ENCODE measurements at places on chromosomes 3 and 15.

DNA sequence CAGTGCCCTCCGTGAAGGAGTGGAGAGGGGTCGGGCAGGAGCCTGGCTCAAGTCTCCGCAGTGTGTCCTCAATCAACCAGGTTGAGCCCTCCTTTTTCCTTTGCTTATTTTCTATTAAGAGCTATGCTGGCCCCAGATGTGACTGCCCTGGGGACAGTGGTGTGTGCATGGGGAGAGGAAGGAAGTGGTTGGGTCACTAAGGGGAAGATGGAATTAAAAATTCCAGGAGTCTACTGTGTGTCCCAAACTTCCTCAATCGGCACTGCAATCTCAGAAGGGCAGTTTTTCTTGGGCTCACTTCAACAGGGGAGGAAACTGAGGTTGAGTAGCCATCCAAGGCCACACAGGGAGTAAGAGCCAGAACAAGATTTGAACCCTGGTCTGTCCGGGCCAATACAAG lies 13.7 kb upstream of the GRIP2 start:
- no peak for DNase-seq

GRCh38 chr15:83435782-83436181 lies 11.4 kb upstream of the SH3GL3 start:
- DNase-seq = no peak

DNA sequence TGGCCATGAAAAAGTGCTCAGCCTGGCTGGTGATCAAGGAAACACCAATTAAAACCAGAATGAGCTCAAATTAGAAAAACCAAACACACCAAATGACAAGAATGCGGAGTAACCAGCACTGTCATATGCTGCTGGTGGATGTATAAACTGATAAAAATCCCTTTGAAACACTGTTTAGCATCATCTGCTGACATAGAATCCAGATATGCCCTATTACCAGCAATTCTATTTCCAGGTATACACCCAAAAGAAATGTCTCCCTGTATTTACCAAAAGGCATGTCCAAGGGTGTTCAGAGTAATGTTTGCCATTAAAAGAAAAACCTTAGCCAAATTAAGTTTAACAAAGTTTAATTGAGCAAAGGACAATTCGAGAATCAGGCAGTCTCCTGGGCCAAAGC lies 138.6 kb downstream of the FMN1 start:
- DNase-seq = no peak

GRCh38 chr15:64009241-64009640 lies 37.0 kb downstream of the DAPK2 start:
- DNase-seq = no peak

DNA sequence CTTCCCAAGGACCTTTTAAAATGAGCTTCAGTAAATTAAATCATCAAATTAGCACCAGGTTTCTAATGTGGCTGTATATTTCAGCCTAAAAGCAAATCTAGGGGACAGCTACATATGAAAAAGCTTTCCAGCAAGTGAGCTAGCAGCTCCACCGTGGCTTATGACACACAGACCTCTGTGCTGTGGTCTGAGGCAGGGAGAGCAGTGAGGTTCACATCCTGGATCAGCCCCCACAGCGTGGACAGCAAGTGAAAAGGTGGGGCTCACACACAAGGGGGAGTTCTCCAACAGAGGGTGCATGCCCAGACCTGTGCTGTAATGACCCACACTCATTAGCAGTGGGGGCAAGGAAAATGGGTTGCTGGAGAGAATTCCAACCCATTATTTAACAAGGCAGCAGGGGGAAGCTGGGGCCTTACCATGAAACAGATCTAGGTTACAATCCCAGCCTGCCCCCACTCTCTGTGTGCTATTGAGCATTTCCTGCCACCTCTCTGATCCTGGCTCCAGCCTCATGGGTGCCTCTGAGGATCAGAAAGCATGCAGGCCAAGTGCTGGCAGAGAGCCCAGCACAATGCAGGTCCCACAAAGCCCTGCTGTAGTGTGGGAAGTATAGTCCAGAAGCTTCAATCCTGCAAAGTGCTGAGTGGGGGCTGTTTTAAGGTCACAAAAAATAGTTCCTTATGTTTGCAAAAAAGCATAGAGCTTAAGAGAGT lies 48.2 kb downstream of the RASGRF1 start:
- no peak for DNase-seq

DNA sequence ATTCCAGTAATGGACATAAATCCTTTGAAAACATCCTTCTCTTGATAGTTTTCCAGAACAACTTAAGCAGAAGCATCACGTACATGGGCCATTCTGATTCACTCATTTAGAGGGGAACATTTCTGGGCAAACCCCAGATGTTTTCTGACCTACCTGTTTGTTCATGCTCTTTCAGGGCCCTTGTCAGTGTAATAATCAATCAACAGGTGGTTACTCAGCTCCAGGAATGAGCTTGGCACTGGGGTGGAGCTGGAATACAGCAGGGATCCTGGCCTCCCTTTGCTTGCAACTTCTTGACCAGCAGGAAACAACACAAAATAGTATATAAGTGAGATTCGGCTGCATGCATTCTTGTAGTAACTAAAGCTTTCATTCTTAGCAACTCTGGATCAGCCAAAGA lies 9.2 kb upstream of the UBE2E1 start:
- DNase-seq = no peak

DNA sequence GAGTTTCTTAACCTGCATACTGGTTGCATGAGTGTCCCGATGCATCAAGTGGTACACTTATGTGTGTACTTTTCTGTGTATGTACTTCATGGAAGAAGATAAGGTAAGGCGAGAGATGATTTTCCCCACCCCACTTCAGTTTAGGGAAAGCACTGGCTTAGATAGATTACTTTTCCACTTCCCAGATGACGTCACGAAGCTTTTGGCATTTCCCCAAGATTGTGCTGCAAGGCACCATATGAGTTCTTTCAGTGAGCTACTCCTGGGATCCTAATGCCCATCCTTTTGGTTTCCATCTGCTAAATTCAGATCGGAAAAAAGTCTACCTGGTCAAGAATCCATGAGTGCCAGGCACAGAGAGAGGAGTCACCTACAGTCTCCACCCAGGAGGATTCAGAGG lies 4.5 kb downstream of the IL17RB start:
- no peak for DNase-seq

GRCh38 chr15:47983533-47983932 lies 137.3 kb upstream of the SLC24A5 start:
- DNase-seq = no peak

- no peak for DNase-seq
Observed at GRCh38 chr15:34358367-34358766, 8.6 kb downstream of the LPCAT4 start.

DNA sequence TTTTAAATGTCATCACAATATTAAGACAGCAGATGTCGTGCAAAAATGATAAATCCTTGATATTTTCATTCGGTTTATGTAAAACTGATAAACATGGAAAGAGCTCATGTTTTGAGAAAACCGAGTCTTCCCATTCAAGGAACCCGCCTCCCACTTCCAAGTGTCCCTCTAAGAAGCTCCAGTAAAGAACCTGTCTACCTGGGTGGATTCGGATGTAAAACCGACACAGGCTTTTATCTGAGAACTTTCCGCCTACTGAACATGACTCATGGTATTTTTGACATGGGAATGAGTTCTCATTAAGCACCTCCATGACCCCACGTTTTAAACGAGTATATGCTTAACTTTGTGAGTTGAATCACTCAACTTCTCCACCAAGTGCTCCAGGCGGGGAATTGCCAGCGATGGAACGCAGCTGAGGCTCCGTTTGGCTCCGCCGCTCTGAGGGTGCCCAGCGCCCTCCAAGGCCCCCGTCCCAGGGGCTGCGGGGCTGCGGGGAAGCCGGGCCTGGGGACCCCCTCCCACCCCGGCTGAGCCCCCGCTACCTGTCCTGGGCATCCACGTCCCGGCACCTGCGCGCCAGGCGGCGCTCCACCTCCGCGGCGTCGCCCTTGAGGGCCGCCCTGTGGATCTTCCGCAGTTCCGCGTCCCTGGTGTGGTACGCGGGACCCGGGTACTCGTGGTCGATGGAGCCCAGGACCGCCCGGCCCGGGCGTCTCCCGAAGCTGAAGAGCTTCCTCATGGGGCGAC lies 119.9 kb downstream of the LMLN start:
- peak; percentile 31 for DNase-seq

GRCh38 chr3:39187372-39188155 lies 4.8 kb downstream of the XIRP1 start:
- DNase-seq = no peak

DNA sequence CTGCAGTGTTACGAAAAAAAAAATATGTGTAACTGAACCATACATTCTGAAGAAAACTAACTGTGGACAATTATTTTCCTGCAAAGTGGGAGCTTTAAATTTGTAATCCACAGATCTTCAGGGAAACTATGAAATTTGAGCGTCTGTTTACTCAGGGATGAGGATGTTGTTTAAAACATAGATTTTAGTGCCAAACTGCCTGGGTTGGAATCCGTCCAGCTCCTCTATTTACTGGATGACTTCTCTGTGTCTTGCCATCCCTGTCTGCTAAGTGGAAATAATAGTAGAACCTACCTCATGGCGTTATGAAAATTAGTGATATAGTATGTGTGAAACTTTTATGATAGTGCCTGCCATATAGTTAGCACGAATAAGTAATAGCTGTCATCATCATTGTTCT lies 666.5 kb downstream of the SQOR start:
- no peak for DNase-seq

GRCh38 chr3:131020122-131020693 lies 6.4 kb downstream of the ASTE1 start:
- no peak for DNase-seq

GRCh38 chr15:41892621-41893421 lies 1.0 kb downstream of the SPTBN5 start:
- no peak for DNase-seq

DNA sequence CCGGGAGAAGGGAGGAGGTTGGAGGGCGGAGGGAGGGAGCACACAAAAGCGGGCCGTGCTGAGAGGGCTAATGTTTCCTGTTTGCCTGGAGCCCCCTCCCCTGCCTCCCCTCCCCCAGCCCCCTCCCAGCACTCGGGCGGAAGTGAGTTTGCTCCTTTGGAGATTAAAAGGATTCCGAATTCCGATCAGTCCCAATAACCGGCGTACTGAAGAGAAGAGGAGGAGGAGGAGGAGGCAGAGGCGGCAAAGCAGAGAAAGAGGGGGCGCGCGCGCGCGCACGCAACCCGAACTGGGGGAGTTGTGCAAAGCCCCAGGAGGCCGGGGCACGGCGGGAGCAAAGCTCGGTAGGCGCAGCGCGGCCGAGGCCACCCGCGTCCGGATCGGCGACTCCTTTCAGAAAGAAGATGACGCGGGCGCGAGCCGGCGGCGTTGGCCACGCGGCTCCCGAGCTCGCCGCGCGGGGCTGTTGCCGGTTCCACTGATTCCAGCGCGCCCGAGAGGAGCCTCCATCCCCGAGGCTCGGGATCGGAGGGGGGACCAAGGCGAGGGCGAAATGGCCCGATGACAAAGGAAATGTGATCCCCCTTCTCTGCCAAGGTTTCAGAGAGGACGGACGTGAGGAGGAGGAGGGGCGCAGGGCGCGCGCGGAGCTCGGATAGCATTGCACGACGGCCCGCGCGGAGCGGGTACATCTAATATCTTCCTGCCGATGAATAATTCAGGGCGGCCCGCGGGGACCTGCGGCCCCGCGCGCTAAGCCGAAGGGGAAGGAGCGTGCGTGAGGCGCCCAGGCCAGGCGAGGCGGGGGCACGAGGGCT lies 1.1 kb upstream of the TRIM71 start:
- DNase-seq = no peak

GRCh38 chr15:98609144-98609852 lies 39.0 kb upstream of the IGF1R start:
- no peak for DNase-seq

DNA sequence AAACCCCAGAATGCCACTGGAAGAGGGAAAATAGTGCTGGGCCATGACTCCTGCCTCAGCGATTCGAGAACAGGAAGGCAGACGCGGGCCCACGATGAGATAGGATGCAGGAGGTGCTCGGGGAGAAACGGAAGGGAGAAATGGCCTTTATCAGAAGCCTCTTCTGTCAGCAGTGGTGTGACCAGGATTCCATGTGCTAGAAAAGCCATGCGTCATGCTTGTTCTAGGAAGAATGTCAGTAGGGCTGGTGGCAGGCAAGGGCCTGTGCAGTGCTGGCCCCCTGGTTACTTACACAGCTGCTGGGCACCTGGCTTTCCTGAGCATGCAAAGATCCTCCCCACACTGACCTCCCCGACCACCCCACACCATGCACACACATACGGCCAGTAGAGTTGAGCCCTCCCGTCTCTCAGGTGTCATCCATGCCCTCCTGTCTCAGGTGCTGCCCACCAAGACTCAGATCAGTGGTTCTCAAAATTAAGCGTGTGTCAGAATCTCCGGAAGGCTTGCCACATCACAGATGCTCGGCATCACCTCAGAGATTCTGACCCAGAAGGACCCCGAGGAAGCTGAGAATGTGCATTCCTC lies 106.7 kb downstream of the ADAMTS17 start:
- DNase-seq = no peak

DNA sequence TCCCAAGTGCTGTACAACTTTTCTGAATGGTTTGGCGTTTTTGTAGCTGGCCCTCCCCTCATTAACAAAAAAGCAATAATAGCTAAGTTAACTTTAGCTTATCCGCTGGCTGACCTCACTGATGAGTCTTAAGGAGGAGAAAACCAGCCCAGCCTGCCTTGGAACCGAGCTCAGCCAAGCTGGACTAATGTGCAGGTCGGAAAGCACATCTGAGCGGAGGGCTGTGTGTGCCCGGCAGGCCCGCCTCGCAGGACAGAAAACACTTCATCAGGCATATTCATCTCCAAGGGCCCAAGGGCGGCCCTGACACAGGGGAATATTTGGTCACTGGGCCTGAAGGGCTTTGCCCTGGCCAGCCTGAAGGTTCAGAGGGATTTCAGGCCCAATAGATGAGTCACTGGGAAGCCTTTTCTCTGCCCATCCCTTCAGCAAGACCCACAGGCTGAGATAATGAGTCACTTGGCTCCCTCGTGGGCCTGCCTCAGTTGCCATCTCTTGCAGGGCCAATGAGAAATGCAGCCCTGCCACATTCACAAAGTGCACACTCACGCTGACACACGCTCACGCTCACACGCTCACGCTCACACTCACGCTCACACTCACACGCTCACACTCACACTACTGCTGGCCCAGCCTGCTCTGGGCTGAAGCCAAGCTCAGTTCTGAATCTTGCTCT lies 75.1 kb downstream of the SLC12A8 start:
- no peak for DNase-seq

DNA sequence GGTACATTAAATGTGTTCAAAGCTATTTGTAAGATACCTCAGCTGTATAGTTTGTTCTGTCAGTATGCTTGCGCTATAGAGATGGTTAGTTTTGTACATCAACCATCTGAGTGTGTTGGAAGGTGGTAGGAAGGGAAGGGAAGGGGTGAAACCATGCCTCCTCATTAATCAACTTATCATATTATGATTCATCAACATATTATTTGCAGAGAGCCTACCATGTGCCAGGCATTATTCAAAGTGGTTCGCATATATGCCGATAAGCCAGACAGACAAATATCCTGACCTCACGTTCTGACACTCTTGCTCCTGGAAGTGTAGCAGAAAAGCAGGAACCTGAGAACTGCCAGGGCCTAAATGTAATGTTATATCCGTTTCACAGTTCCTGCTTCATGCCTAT lies 248.1 kb upstream of the NR2E3 start:
- DNase-seq = no peak

- DNase-seq = peak; percentile 62
Observed at GRCh38 chr3:19931180-19931692, 2.8 kb downstream of the EFHB start.
